ENCODE measurements at places on chromosomes 2 and 18.

GRCh38 chr2:48483916-48484315 lies 46.0 kb upstream of the STON1 start:
- no peak for DNase-seq

DNA sequence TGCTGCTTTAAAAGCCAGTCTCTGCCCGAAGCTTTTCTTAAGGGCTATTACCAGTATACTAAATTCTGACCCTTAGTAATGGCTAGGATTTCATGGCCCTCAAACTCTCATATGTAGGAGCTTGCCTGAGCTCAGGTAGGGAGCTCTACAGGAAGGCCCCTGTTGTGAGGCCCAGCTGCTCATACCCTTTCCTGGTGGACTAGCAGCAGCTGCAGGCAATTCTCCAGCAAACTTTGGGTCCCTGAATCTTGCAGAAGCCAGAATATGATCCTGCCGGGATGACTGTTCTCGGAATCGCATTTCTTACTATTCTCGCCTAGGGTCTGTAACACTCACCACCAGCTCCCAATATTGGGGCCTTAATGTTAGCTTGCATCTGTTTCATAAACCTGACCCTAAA lies 106.4 kb upstream of the SERTAD2 start:
- DNase-seq, result no peak

GRCh38 chr2:208010506-208010905 lies 14.8 kb downstream of the PLEKHM3 start:
- no peak for DNase-seq

DNA sequence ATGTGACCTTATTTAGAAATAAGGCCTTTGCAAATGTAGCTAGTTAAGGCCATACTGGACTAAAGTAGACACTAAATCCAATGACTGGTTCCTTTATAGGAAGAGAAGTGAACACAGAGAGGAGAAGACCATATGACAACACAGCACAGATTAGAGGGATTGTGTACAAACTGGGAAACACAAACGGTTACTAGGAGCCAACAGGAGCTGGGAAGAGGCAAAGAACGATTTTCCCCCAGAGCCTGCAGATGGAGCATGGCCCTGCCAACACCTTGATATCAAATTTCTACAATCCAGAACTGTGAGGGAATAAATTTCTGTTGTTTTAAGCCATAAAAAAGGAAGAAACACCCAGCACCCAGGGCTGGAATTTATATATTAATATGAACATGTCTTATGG lies 38.7 kb upstream of the COL5A2 start:
- DNase-seq, result no peak

- no peak for DNase-seq
These were observed 280.6 kb upstream of the PXDN start for GRCh38 chr2:2024751-2025481.

- no peak for DNase-seq
These were observed 18.4 kb upstream of the PIEZO2 start for GRCh38 chr18:11167778-11168177.

DNA sequence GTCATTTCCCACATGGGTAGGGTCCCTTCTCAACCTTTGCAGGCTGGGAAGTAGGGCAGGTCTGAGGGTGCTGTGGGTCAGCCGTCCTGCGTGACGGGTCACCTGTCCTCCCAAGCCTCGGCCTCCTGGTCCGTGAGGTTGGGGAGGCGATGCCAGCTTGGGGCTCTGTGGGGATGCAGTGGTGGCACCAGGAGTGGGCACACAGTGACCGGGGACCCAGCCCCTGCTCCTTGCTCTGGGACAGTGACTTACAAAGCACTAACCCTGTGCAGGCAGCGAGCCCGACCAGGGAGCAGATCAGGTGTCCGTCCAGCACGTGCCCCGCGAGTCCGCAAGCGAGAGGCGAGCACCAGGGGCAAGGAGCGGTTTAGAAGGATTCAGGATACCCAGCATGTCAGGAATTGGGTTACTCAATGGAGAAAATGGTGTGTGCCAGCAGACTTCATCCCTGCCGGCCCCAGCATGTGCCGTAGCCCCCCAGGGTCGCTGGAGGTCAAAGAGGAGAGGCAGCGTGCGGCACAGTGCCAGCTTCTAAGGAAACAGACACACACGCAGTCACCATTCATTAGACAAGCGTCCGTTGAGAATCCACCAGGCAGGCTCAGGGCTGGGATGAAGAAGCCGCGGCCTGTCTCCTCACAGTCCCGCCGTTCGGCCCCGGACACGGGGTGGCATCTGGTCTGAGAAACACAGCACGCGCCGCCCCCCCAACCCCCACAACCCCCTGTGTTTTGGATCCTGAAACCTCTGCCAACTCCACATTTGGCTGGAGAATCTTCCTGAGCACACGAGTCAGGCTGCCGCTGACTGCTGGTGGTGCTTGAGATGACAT lies 11.7 kb downstream of the COLEC11 start:
- DNase-seq, result no peak
